ENCODE measurements at places on chromosomes 4 and X.

- no peak for DNase-seq
Observed at GRCh38 chr4:74631988-74632387, 162.3 kb downstream of the BTC start.

DNA sequence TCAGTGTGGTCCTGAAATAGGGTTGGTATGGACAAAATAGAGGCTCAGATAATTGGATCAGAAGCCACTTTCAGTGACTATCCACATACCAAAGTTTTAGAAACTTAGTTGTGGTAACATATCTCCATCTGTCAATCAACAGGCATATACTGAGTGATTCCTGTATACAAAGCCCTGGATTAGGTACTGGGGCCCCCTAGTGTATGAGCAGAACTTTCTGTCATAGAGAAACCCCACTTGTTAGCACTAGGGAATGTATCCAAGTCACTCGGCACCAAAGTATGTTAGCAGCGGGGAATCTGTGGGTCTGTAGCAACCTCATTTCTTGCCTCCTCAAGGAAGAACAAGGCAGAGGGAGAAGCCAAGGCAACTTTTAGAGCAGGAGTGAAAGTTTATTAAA lies 50.7 kb downstream of the MAP7D3 start:
- no peak for DNase-seq

DNA sequence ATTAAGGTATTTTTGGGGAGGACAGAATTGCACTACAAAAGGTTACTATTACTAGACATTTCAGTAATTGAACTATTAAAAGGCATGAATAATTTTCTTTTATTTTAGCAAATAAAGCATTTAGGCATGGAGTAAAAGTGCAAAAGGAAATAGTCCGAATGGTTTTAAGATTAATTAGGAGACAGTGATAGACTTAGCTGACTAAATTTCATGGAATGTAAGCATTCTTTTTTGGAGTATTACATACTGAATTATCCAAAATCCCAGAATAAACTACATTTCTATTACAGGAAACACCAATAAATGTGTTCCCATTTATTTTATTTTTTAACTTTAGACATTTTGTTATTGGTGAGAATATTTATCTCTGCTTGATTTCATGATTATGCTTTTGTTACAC lies 30.7 kb upstream of the MAP9 start:
- no peak for DNase-seq

DNA sequence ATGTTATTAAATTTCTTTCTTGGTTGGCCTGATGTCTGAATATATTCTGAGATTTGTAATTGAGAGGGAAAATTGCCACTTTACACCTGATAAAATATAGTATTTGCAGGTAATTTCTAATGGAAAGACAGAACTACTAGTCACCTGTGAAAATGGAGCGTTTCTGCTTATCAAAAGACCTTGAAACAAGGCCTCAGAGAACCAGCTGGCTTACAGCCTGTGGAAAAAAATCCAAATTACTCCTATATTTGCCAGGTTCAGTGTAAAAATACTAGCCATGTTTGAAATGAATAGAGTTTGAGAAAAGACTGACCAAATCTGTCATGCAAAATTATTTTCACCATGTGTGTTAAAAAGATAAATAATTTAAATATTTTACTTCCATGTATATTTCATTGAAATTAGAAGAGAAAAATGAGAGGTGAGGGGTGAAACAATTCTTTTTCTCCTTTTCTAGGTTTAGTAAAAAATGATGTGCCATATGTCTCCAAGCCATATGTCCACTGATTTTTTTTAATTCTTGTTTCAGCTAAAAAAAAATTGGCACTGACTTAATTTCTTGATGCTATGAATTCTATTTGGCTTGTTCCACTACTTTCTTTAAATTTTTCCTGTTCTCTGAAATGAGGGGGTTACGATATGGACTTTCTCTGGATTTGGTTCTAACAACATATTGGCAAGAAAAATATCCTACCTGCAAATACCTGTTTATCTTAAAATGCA lies 464.9 kb downstream of the GRXCR1 start:
- no peak for DNase-seq

DNA sequence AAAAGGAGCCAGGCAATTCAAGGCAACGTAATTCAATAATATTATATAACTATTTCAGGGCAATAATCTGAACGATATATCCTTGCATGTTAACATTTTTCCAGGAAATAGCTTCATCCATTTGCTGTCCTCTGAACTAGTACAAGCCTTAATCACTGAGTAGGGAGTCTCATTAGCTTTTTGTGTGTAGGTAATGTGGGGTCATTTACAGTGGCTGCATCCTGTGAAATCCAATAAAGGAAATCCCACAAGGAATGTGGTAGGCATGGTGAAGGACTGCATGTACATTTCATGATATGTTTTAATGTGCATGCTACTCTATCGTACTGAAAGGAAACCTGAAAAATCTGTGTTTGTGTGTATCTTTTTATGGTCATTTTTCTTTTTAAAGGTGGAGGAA lies 103.5 kb downstream of the SLC4A4 start:
- no peak for DNase-seq

- DNase-seq, result no peak
Observed at GRCh38 chr4:41753942-41754341, 5.4 kb upstream of the PHOX2B start.

DNA sequence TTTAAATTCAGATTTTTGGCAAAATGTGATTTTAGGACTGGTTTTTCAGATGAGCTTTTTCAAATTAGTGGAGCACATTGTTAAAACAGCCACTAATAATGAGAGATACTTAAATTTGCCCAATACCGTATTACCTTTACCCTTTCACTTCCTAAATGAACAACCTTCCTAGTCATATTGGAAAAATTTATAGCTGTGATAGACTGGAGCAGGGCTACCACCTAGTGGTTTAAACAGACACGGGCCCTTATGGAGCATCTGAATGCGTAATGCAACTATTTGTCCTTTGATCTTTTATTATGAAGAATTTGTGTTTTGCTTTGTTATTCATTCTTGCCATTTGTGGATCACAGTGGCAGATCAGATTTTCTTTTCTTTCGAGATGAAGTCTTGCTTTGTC lies 72.7 kb downstream of the KDM6A start:
- no peak for DNase-seq

DNA sequence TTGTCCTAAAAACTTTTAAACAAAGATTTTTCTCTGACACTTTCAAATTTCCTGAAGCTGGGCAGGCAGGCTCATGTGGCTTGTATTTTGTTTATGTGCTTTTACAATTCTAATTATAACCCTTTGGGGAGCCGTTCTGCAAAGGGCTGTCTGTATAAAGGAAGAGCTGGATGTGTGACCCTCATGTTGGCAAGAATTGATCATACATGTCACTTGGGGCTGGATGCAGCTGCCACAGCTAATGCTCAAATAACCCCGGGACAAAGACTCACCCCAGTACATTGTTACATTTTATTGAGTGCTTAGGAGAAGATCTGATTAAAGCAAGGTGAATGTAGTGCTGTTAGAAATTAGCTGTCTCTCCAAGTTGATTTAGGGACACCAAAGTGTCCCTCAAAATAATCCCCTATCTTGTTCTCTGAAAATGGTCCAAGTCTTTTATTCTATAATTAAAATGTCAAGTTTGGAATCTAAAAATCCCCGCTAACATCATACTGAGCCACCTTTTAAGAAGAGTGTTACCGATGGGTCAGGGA lies 13.0 kb upstream of the DAPP1 start:
- no peak for DNase-seq

- DNase-seq, result no peak
Observed at GRCh38 chr4:2295500-2295899, 33.6 kb upstream of the MXD4 start.

GRCh38 chr4:54513204-54513603 lies 144.6 kb upstream of the KIT start:
- no peak for DNase-seq

- DNase-seq, result no peak
Observed at GRCh38 chrX:31236231-31236630, 164.4 kb upstream of the FTHL17 start.

- no peak for DNase-seq
Observed at GRCh38 chr4:109266891-109267290, 35.6 kb downstream of the COL25A1 start.

- no peak for DNase-seq
Observed at GRCh38 chrX:23515028-23515427, 152.3 kb upstream of the PRDX4 start.

DNA sequence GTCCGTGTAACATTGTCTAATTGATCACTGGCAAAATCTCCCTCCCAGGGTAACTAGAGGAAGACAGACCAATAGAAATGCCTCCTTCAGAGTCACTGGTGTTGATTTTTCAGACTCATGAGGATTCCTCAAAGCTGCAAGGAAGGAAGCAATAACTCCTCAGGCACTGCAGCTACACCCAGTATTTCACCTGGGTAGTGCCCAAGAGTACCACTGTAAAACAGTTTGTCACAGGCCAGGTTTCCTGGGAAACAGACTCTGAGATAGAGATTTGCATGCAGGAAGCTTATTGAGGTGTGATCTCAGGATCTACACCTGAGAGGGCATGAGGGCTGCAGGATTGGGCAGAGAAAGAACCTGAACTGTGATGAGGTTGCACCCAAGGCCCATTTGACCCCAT lies 240.7 kb upstream of the ATP6AP2 start:
- no peak for DNase-seq

All from stimulated activated CD8-positive, alpha-beta memory T cell treated with anti-CD3 and anti-CD28 coated beads, Interleukin-7, amount 100 ng/mL, for 1 hour (primary cell).